ENCODE measurements at places on chromosomes 4 and X. TPM values are rescaled to one million over a fixed set of nuclear protein-coding genes. Genes with fewer than 3 reads are reported as not detected.

CXCL3 gene
- total RNA-seq = 3.2 TPM

SPATA18 gene
- 1.6 TPM for total RNA-seq

SHOX gene
- not detected for total RNA-seq

SMIM10 gene
- total RNA-seq = 1.3 TPM
